ENCODE measurements at places on chromosomes 5 and 9. TPM values are rescaled to one million over a fixed set of nuclear protein-coding genes. Genes with fewer than 3 reads are reported as not detected.

TNC gene
- 1.4 TPM for total RNA-seq

KIF24 gene
- 4.1 TPM for total RNA-seq

LCN1 gene
- not detected for total RNA-seq

NR2F1-AS1 gene
- 3.8 TPM for total RNA-seq

FREM1 gene
- total RNA-seq: not detected

RORB gene
- not detected for total RNA-seq

CACFD1 gene
- 4.7 TPM for total RNA-seq

GDNF gene
- total RNA-seq: not detected

TARS1 gene
- 161 TPM for total RNA-seq

LCP2 gene
- total RNA-seq: not detected

DAB2IP gene
- total RNA-seq: 14.0 TPM

CDK7 gene
- 64.3 TPM for total RNA-seq

BRD9 gene
- total RNA-seq: 35.0 TPM

ANKS6 gene
- 23.7 TPM for total RNA-seq

CCL27 gene
- not detected for total RNA-seq

AQP3 gene
- 16.0 TPM for total RNA-seq

OR1J2 gene
- total RNA-seq: not detected
